NCI-H2171 treated with DMSO at 0.1 percent for 48 hours (cell line): ENCODE measurements at places on chromosomes 7 and 10.

GRCh38 chr7:153840861-153841260, 211.3 kb upstream of the DPP6 start:
- DNase-seq = no peak

GRCh38 chr7:133869556-133869955, 257.6 kb upstream of the LRGUK start:
- DNase-seq = no peak

DNA sequence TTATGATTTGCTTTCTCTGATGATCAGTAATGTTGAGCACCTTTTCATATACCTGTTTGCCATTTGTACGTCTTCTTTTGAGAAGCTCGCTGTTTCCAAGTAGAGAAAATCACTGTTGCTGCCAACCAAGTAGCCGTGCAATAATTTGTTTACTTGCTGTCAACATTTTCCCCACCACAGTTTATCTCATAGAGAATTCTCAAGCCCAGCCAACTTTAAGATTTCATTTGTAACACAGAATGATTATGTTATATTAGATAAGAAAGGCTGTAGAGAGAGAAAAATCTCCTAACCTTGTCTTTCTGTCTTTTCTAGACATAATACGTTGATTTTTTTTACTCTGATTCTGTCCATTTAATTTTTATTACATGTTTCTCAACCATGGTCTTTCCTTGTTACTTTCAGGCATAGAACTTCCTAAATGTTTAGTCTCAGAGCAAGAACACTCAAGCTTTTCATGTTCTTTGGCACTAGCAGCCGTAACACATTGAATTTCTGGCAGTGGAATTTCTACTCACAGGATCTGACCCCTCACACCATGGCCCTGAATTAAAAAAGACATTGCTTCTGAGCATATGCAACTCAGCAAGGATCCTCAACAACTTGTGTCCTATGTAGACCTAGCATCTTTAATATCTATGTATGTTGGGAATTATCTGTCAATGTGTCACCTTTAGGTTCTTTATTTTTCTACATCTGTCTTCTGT, 23.1 kb downstream of the RPA3 start:
- no peak for DNase-seq

- no peak for DNase-seq
Measured at GRCh38 chr10:110901954-110902819, 16.8 kb downstream of the BBIP1 start.

DNA sequence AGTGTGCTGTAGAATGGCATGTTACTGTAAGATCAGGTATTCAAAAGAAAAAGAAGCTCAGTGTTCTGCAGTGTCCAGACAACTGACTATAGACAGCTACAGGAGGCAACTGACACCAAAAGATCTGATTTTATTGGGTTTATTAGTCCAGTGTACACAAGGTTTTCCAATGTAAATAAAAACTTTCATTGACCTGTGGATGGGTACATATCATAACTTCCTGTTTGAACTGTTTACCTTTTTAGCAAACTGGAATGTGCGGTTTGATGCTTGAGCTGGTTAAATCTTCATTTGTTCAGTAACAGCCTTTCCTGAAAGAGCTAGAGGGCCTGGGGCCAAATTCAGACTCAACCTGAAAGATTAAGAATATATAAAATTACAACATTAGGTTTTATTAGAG, 172.6 kb upstream of the SP8 start:
- no peak for DNase-seq

DNA sequence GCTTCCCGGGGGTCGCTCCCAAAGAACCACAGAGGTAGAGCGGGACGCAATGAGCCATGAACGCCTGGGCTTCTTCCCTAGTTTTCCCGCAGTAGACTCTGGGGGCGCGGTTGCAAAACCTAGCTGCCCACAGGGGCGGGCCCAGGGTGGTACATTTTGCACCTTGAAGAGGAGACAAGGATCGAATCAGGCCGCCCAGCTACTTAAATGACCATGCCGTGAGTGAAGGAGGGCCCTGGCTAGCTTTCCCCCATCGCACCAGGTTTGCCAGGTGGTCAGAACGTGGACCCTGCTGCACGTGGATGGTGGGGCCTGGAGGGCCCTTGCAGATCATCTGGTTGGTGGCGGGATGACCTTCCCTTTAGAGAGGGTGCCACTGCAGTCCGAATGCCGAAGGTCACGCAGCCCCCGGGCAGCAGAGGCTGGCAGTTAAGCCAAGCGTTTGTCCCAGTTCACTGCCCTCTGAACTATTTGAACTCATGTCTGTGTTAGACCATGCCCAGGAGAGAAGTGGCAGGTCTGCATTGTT, 604 bp upstream of the SHTN1 start:
- DNase-seq = peak; percentile 43

GRCh38 chr7:109984729-109985128, 1106.2 kb upstream of the LRRN3 start:
- DNase-seq = no peak

DNA sequence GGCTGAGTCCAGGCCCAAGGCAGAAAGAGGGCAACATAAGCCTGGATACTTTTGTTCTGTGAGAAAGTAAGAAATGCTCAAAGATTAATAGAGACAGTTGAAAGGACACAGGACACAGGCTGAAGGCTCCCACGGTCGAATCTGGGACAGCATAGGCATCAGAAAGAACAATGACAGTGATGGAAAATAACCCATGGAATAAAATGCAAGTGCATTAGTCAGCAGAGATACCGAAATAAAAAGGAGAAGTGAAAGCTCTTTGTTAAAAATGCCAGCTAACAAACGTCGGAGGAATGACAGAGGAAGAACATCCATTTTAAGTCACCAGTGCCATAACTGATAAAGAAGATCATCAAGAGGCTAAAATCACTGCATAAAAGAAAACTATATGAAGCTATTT, 19.6 kb upstream of the AGAP5 start:
- no peak for DNase-seq

- no peak for DNase-seq
Measured at GRCh38 chr7:69246758-69247157, 351.5 kb upstream of the AUTS2 start.

DNA sequence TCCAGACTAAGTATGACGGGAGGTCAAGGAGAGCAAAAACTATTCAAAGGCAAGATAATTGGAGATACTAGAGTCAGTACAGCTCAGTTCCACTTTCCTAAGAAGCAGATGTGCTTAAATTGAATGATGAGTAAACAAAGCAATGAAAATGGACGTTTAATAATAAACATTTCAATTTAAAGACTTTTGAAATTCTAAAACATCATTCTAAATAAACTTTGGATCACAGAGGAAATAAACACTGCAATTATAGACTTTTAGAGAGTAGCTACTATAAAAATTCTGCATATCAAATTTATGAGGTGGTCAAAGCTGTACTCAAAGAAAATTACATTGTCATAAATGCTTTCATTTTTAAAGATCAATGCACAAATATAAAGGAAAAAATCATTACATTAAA, 418.3 kb downstream of the GPAM start:
- no peak for DNase-seq

DNA sequence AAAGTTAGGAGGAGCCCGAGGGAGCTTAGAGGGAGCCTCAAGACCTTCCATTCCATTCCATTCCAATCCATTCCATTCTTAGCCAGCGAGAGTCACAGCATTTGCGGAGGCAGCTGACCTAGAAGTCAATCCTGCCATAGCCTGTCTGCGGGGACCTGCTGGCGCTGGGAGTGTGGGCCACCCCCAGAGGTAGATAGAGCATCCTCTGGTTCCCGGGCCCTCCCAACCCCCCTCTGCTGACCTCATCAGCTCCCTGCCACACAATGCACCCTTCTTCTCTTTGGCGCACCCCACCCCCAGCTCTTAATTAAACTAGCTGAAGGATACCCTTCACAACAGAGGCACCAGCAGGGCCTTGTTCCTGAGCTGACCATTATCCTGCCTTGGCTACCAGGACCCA, 152.5 kb upstream of the ZMIZ1 start:
- no peak for DNase-seq

- DNase-seq = no peak
Measured at GRCh38 chr7:33773053-33773452, 132.3 kb upstream of the BMPER start.

DNA sequence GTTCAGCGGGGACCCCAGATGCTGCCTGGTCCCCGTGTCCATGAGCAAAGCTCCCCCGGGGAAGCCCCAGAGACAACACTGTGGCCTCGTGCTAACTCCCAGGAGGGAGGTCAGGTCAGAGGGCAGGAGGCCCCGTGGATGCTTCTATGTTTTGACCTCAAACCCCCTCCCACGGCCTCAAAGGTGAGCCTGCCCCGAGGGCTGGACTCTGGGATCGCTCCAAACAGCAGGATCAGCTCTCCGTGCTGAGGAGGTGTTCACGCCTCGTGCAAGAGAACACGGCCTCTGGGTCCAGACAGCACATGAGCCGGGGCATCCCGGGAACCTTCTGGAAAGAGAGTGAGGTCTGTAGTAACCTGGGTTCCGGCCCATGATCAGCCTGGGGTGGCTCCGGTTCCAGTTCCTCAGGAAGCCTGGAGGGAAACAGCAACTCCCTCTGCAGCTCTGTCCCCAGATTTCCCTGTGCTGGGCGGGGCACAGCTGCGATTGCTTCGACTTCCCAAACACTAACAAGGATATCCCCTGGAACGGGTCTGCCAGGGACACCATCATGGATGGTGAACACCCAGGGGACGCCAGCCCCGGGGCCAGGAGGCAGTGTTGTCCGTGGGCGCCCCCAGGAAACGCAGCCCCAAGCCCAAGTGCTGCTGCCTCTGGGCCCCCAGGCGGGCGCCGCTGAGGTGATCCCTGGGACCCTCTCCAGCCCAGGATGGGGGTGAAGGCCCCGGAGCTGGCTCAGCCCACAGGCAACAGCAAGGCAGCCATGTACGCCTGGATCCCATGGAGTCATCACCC, 18.0 kb upstream of the INPP5A start:
- DNase-seq = no peak

GRCh38 chr10:76354212-76354738, 922.9 kb downstream of the LRMDA start:
- DNase-seq = peak; percentile 52

DNA sequence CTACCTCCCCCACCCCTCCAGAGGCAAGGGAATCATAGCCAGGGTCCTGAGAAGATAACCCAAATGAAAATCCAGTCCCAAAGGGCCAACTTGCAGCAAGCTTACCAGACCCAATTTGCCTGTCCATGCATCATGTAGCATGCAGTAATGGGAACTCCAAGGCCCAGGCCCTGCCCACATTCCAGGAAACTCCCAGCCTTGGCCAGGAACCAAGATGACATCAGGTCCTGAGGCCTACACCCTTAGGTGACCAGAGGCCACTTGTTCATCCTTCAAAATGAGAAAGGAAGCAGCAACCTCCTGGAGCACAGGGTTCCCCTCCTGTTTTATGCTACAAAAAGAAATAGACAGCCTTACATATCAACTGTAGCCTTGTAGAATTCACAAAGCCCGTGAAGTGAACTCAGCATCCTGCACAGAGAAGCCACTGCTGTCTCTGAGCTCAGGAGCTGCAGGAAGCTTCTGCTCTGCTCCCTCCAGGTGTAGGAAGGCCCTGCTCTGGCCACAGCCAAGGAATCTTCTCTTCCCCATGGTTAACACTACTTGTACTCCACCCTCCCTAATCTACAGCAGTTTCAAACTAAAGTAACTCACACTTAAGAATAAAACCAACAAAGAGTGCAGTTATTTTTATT, 30.3 kb upstream of the GRB10 start:
- no peak for DNase-seq

GRCh38 chr7:149179241-149179640, 16.1 kb upstream of the ZNF282 start:
- DNase-seq = no peak

DNA sequence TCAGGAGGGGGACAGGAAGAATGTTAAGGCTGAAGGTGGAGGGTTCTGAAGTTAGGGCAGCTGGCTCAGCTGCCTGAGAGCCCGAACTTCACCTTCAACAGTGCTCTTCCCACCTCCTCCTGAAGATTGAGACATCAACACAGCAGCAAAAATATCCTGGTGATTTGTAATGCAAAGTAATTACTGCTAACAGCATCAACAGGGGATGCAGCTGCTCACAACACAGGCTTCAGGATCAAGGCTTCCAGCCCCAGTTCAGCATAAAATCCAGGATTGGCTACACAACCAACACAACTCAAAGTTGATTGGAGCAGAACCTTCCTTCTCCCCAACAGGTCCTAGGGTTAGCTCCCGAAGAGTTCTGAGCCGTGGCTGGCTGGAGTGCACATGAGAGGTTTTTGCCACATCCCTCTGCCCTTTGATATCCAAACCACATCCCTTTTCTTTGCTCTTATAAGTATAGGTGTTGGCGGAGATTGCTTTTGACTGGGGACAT, 242.4 kb downstream of the KIAA1217 start:
- DNase-seq = no peak

GRCh38 chr7:27929127-27929526, 189.2 kb downstream of the TAX1BP1 start:
- no peak for DNase-seq

- no peak for DNase-seq
Measured at GRCh38 chr10:51911723-51912122, 212.3 kb upstream of the CSTF2T start.

DNA sequence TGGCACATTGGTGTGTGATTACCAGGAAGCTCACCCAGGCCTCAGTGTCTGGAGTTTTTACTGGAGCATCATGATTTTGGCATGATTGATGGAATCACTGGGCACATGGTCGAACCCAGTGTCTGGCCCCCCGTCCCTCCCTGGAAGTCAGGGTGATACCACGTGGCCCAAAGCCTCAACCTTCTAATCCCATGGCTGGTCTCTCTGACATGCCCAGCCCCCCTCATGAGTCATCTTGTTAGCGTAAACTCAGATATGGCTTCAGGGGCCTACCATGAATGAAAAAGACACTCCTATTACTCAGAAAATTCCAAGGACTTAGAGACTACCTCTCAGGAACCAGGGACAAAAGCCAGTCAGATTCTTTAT, 109.3 kb downstream of the GRK5 start:
- no peak for DNase-seq

DNA sequence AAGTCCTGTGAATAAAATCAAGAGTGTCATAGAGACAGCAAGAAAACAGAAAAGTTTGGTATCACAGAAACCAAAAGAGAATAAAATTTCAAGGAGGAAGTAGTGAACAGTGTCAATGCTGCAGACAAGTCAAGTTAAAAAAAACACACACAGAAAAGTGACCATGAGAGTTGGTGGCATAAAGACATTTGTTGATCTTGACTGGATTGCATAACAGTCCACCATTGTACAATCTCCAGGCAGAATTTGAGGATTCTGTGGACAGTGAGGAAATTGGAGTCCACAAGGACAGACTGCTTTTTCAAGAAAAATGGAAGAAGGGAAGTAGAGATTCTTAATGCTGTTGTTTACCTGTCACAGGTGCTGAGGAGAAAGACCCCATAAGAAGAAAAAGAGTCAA, 412.5 kb downstream of the PLXDC2 start:
- DNase-seq = no peak

- DNase-seq = no peak
Measured at GRCh38 chr7:11811709-11812108, 20.3 kb downstream of the THSD7A start.

GRCh38 chr10:84348860-84349259, 20.5 kb downstream of the CCSER2 start:
- DNase-seq = no peak

- DNase-seq = no peak
Measured at GRCh38 chr10:67725567-67725966, 29.6 kb upstream of the CTNNA3 start.

DNA sequence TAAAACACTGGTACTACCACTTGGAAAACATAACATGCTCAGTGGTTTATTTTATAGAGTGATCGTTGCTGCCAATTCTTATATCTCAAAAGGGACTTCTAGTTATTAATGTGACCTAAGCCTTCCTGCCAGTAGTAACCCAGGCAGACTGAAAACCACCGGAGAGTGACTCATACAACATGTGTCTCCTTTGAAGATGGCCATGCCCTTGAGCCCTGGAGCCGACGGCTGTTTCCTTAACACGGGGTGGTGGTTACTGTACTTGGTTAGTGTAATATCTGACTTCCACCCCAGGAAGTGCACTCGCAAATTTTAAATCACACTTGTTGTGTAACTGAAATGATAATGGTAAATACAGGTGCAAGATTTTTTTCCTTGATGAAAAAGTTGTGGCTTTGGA, 30.5 kb downstream of the JAKMIP3 start:
- no peak for DNase-seq
